ENCODE measurements at places on chromosomes 4 and X.
A peak's percentile ranks its signal among the peaks of the same experiment; 100 is the strongest.

GRCh38 chrX:129472116-129472515 is 51.2 kb downstream of the SMARCA1 start:
- DNase-seq, result no peak

DNA sequence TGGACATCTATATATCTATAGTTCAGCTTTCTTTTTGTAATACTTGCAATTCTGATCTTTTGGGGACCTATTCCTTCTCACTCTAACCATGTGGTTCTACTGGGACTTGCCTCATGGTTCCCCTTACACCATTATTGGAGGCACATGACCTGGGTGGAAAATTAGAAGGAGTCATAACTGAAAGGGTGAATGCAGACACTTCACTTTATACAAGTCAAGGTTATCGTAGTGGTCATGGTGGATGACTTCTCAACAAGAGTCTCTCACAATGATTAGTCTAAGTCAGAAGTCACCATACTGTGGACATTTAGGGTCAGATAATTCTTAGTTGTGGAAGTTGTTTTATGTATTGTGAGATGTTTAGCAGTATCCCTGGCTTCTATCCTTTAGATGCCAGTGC is 10.5 kb upstream of the EIF4E start:
- DNase-seq, result no peak

DNA sequence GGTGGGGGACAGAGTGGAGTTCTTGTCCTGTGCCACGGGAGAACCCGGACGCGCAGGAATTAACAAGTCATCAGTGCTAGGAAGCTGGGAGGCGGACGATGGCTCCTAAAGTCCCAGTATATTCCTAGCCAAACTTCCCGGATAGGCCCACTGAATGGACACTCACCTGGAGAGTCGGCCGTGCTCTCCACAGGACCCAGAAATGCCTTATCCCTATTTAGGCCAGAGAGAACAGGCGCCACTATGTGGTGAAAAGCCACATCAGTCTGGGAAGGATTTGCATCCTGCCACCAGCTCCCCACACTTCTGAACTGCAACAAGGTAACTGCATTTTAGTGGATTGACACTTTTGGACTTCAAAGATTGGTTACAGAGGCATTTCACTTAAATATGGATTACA is 1.1 kb downstream of the CFAP299 start:
- no peak for DNase-seq

DNA sequence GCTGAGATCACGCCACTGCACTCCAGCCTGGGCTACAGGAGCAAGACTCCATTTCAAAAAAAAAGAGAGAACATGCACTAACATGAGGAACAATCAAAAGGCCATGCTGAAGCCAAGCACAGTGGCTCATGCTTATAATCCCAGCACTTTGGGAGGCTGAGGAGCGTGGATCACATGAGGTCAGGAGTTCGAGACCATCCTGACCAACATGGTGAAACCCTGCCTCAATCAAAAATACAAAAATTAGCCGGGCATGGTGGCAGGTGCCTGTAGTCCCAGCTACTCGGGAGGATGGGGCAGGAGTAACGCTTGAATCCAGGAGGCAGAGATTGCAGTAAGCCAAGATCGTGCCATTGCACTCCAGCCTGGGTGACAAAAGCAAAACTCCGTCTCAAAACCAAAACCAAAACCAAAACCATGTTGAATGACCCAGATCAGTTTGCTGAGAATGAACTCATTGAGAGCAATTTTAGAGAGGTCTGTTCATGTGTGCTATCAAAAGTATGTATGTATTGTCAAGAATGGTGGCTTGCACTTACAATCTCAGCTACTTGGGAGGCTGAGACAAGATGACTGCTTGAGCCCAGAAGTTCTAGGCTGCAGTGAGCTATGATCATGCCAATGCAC is 44.8 kb downstream of the PDS5A start:
- DNase-seq, result no peak

GRCh38 chr4:182240161-182241130 is 2.8 kb upstream of the TENM3 start:
- DNase-seq, result no peak

DNA sequence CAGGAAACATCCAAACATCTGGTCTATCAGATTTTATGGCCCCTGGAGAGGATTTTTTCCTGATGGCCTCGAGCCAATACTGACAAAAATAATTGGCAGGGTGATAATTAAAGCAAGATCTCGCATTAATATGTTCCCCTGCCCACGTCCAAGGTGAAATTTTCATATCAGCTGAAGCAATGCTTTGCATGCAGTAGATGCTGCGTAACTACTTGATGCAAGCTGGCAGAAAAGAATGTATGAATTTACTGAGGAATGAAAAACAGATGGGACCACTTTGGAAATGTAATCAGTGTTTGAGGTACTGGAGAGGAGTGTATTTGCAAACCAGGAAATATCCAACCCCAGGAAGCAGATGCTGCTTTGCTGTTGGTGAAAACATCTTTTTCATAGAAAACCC is 36.8 kb upstream of the REST start:
- DNase-seq, result no peak

DNA sequence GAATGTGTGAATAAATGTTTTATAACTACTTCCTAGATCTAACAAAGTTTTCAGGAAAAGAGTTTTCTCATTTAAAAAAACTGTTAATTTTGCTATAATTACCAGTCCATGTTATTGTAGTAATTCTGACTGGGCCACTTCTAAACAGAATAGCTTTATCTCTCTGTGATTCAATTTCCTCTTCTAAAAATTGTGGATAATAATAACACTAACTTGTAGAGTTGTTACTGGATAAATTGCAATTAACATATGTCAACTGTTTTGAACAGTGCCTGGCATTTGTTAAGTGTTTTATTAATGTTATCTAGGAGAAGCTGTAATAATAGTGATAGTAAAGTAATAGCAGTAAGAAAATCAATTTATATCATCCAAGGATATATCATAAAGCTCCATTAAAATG is 162.3 kb downstream of the BTC start:
- no peak for DNase-seq

DNA sequence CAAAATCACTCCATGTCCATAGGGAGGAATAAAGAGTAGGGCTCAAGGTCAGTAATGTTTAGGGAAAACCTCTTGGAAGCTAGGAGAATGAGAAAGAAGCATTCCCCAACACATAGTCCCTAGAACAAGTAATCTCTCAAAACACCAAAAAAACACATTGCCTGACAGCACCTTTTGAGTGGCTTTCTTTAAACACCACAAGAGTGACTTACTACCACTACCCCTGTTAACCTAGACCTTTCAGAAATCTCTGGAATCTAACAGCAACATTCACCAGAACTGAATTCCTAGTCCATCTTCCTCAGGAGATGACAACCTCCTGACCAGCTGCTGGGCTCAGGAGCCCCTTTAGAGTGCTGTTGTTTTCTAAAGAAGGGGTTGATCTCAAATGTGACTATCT is 142.2 kb downstream of the SOWAHB start:
- DNase-seq, result no peak

- no peak for DNase-seq
These were observed 64.2 kb upstream of the NHSL2 start for GRCh38 chrX:71846429-71846828.

- DNase-seq, result no peak
These were observed 984.1 kb upstream of the GRID2 start for GRCh38 chr4:91319556-91320268.

DNA sequence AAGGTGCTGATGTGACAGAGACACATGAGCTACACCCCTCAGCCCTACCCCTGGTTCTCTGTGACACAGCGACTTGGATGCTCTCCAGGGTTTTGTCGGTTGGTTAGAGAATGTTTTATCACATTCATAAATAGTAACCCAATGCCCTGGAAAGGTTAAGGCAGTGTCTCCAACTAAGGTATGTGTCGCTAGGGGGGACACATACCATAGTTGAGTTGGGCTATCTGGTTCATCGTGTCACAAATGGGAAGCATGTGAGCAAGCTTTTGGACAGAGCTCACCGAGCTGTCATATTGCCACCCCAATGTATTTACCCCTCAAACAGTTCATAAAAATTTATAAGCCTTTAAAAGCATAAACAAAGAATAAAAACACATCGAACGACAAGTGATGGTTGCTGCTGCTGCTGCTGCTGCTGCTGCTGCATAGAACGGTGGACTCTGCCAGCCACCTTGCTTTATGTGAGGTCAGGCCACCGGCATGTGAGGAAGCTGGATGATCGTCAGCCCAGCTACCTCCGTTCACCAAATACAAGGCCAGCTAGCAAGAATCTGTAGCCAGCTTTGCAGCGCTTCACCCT is 55.9 kb downstream of the STOX2 start:
- DNase-seq, result no peak

- no peak for DNase-seq
These were observed 14.7 kb upstream of the PITX2 start for GRCh38 chr4:110637408-110638088.

DNA sequence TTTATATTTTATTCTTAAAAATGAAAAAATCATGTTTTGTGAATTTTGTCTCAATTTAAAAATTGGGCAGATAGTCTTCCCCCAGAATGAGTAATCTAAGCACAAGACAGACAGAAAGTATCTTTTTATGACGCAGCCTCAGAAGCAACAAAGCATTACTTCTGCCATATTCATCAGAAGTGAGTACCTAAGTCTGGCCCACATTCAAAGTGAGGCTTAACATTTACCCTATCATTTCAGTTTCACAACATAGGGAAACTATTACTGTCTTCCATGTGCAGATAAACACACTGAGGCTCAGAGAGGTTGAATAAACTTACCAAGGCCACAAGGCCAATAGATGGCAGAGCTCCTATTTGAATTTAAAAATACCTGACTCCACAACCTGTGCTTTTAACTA is 4.4 kb upstream of the PRDX4 start:
- peak; percentile 17 for DNase-seq

DNA sequence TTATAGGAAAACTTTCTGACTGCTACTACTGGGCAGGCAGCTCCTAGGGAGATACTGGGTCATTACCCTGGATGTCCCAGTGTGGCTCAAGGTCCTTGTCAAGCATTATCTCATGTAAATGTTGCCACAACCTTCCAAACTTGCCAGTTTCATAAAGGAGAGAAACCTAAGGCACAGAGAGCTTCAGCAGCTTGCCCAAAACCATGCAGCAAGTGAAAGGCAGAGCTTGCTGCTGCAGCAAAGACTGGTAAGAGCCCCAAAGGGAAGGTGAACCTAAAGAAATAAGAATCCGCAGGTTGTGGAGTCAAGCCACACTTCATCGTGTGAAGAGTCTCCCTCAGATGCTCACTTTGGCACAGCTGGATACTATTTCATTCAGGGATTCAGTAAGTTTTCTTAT is 2.3 kb downstream of the MPP1 start:
- DNase-seq, result no peak

GRCh38 chr4:185369731-185370130 is 26.0 kb downstream of the LRP2BP start:
- DNase-seq, result no peak

DNA sequence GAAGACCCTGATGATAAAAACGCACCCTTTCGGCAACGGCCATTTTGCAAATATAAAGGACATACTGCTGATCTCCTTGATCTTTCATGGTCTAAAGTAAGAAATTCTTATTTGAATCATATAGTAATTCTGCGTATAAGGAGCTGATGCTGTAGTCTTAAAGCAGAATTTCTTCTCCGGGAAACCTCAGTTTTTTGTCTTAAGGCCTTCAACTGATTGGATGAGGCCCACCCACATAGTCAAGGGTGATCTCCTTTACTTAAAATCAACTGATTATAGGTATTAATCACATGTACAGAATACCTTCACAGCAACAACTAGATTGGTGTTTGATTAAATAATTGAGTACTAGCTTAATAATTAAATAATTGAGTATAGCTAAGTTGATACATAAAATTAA is 62.8 kb upstream of the DOCK11 start:
- DNase-seq, result no peak
